NCI-H1436 (cell line): ENCODE measurements at places on chromosomes 16 and 17.
A peak's percentile ranks its signal among the peaks of the same experiment; 100 is the strongest.

DNA sequence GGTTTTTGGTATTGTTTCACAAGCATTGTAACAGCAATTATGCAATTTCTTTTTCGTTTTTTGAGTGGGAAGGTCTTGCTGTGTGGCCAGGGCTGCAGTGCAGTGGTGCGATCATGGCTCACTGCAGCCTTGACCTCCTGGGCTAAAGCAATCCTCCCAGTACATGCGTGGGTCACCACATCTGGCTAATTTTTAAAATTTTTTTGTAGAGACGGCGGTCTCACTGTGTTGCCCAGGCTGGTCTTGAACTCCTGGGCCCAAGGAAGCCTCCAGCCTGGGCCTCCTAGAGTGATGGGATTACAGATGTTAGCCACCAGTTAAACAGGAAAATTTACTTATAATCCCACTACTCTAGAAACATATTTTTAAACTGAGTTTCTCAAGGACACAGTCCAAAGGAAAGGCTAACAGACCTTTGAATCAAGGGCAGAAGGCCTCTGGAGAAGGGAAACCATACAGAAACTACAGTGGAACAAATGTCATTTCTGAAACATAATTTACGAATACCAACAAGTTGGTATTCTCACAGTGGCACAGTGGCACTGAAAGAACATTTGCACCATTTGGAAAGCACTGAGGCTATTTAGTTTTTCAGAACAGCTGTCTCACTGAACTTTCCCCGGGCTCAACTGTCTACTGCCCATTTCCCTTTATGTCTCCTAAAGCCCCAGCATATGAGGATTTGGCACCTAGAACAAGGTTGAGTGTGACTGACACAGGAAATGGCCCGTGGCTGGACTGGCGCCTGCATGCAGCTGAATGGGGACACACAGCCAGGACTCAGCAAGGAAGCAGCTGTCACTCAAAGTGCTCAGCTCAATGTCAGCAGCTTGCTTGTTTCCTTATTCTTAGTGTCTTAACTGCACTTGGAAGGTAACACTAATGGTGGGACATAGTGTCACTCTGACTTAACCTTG, 2.8 kb upstream of the PRKAR1A start:
- no peak for DNase-seq

DNA sequence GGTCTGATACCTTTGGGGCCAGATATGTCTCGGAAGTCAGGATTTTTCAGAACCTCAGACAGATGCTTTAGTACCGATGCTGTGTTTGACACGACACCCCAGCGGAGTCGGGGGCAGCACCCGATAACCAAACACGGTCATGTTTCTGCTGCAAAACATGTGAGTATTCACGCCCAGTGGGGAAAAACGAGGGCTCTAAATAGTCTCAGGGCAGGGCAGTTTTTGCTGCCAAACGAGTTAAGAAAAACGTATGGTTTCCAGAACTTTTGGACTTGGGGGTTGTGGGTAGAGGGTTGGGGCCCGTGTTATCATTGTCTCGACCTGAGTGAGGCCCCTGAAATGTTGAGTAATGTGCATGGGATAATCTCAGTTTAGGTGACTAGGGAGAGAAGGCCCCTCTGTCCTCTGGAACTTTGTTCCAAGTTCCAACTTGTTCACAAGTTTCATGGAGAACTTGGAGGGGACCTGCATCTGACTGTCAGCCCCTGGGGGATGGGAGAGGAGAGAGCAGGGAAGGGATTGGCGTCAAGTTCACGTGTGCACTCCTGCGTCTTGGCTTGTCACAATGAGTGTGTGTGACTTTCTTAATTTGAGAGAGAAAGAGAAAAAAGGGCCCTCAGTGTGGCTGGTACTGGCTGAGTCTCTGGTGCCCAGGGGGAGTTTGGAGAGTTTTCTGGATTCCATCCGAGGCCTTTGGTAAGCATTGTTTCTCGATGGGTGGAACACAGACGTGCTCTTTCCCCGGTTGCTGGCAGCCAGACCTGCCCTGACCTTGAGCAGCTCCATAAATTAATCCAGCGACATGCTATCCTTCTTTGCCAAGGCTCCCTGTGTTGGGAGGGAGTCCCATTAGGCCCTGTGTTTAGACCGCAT, 83.9 kb upstream of the CIBAR2 start:
- DNase-seq = no peak

DNA sequence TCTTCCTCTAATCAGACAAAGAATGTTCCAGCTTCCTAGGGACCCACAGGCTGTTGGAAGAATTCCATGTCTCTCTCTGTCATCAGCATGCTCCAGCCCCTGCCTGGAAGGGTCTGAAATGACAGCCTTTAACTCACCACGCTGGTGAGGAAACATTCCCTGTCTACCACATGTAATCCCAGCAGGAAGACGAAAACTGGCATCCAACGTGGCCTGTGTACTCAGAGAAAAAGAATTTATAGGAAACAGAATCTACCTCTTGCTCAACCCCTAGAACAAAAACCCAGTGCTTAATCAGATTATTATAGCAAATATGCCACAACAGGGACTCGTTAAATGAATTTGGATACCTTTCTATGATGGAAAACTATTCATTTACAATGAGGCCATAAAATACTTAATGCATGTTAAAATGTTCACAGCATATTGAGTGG, 147.3 kb upstream of the FOXF1 start:
- DNase-seq = no peak

DNA sequence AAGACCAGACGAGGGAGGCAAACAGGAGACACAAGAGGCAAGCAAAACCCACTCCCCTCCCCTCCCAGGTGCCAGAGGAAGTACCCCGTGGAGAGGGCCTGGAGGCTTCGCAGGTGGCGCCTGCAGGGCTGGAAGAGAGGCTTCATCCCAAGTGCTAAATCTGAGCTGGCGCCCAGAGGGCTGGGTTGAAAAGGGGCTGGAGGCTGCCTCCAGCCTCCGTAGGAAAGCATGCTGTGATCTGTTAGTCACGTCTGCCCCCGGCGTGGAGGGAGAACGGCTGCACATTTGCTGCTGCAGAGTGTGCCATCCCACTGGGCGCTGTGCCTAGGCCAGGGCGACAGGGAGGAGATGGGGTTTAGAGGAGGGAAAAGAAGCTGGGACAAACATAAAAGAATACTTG, 16.9 kb downstream of the RPH3AL start:
- DNase-seq = no peak

DNA sequence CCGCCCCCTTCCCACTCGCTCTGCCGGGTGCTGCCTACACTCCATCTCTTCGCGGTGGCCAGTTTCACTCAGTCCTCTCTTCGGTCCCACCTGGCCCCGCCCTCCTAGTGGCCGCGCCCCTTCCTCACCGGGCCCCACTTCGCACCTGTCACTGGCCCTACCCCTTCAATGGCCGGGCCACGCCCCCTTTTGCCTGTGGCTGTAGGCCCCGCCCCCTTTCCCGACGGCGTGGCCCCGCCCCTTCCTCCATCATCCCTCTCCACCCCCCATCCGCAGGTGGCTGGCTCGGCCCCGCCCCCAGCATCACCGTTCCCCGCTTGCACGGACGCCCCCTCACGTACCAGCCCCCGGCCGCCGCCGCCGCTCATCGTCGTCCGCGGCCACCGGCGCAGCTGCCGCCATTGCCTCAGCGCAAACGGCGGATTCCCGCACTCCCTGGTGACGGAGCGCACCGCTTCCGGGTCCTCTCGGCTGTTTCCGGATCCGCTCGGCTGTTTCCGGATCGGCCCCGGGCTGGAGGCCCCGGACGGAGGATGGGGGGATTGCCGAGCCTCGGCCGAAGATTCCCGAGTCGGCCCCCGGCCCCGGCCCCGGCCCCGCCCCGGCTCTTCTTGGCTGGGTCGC, at the start of gene RABEP2:
RABEP2 (minus strand) TSS at position 477 of the 624 bp plus-strand sequence; CDS start at position 402, 75 bp downstream.
- DNase-seq = peak; percentile 94

DNA sequence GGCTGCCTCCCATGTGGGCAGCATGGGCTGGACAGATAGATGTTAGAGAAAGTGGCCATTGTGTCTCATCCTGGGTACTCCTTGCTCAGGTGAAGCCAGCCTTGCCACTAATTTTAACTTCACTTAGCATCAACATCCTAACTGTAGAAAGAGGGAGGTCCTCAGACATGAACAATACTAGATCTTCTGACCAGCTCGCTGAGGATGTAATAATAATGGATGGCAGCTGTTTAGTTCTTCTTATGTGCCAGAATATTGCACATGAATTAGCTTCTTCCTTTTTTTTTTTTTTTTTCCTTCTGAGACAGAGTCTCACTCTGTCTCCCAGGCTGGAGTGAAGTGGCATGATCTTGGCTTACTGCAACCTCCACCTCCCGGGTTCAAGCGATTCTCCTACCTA, 232.4 kb downstream of the CCDC182 start:
- no peak for DNase-seq

DNA sequence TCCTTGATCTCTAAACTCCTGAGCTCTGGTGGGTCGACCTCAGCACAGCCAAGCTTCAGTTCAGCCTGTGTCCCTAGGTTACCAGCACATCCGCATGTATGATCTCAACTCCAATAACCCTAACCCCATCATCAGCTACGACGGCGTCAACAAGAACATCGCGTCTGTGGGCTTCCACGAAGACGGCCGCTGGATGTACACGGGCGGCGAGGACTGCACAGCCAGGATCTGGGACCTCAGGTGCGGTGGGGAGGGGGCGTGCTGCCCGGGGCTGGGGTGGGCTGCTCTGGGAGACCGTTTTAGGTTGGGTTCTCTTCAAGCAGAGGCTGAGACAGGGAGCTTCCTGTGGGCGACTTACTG, 1.1 kb downstream of the MLST8 start:
- DNase-seq = no peak

DNA sequence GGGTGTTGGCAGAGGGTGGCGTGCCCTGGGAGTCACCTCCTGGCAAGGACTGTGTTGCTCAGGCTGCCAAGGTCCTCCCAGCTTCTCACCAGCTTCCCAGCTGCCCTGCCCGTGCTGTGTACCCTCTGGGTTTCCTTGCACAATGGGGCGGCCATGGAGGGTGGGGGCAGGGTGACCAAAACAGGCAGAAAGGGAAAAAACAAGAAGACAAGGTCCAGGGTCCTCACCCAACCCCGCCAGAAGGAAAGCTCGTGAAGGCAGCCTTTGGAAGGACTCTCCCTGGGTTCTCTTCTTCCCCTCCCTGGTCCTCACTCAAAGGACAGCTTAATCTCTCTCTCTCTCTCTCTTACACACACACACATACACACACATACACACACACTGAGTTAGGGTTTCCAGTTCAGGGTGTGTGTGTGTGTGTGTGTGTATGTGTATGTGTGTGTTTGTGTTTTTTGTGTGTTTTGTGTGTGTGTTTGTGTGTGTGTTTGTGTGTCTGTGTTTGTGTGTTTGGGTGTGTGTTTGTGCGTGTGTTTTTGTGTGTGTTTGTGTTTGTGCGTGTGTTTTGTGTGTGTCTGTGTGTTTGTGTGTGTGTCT, 2.0 kb downstream of the SLC13A5 start:
- DNase-seq = no peak

DNA sequence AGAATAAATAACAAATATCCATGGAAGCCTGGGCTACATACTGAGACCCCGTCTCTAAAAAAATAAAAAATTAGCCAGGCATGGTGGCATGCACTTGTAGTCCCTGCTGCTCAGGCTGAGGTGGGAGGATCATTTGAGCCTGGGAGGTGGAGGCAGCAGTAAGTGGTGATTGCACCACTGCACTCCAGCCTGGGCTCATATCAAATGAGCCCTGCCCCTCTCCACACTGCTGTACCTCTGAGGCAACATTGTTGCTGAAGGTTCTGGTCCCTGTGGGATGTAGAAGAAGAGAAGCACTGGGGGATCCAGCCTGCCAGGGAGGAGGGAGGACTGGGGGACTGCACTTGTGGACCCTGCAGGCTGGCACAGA, 11.4 kb upstream of the ARHGAP23 start:
- DNase-seq = peak; percentile 43

- no peak for DNase-seq
Observed at GRCh38 chr16:2157480-2158261, 2.1 kb downstream of the TRAF7 start.

- DNase-seq = no peak
Observed at GRCh38 chr17:69870751-69871199, 204.2 kb upstream of the KCNJ16 start.

GRCh38 chr16:68077866-68078700, 7.1 kb upstream of the NFATC3 start:
- DNase-seq = no peak

GRCh38 chr16:79248351-79248750, 352.2 kb downstream of the MAF start:
- DNase-seq = no peak

DNA sequence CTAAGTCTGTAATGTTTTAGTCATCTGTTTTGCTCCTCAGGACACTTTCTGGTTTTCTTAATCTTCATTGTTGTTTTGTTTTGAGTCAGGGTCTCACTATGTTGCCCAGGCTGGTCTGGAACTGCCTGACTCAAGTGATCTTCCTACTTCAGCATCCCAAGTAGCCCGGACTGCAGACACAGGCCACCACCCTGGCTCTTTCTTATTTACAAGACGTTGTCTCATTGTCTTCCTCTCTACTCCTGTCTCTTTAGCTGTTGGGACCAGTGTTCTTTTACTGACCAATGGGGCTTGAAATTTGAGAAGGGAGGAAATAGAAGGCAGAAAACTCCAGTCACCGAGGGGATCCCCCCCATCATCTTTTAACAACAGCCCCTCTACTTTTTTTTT, 1.2 kb downstream of the SCPEP1 start:
- no peak for DNase-seq

GRCh38 chr16:47644166-47644565, 183.0 kb downstream of the PHKB start:
- DNase-seq = no peak

GRCh38 chr17:56700919-56701420, 107.5 kb downstream of the NOG start:
- DNase-seq = no peak

DNA sequence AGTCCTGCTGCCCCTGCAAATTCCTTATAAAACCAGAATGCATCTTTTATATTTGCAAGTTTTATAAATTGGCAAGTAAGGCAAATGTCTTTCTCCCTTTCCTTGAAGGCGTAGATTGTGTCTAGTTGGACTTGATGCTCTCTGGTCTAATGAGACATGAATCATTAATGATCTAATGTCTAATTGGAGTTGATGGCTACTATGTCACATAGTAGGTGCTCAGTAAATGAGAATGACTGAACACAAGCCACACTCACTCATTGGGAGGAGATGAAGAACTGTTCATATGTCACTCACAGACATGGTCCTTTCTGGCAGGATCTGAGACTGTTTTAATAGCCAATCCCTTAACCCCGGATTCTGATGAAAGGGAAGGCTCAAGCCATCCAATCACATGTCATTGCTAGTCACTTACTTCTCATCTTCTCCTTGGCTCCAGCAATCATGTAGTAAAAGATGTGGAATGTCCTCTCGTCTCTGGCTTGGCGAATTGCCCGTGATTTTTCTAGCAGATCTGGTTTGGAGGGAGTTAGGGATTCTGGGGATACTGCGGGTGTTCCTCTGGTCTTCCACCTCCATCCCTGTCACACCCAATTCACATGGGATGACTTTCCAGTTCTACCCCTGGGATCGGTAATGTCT, 81.0 kb downstream of the MYH11 start:
- DNase-seq = no peak

- DNase-seq = no peak
Observed at GRCh38 chr17:72804949-72805707, 287.4 kb downstream of the SLC39A11 start.

- no peak for DNase-seq
Observed at GRCh38 chr17:5354310-5354709, 65.2 kb downstream of the NUP88 start.
